Smooth muscle cell of bladder (primary cell): ENCODE measurements at places on chromosomes 13 and 19. TPM values are rescaled to one million over a fixed set of nuclear protein-coding genes. Genes with fewer than 3 reads are reported as not detected.

Gene LHB
- total RNA-seq = not detected in 2 replicates

Gene IL12RB1
- total RNA-seq = 0.14 and 0.18 TPM in 2 replicates

Gene IRGC
- total RNA-seq = not detected in 2 replicates

Gene ATP8B3
- total RNA-seq = 0.55 and 0.85 TPM in 2 replicates

Gene PLIN5
- total RNA-seq = not detected in 2 replicates

Gene LILRB3
- not detected in 2 replicates for total RNA-seq

Gene NALCN
- 5.1 and 11.6 TPM in 2 replicates for total RNA-seq

Gene GIPC3
- not detected in 2 replicates for total RNA-seq

Gene KIR2DL1
- total RNA-seq = not detected in 2 replicates

Gene SBNO2
- total RNA-seq = 34.8 and 62.8 TPM in 2 replicates

Gene THAP8
- 1.8 and 4.3 TPM in 2 replicates for total RNA-seq

Gene LENG9
- 7.3 and 10.2 TPM in 2 replicates for total RNA-seq

Gene CABP5
- not detected in 2 replicates for total RNA-seq

Gene PROZ
- not detected in 2 replicates for total RNA-seq

Gene PABPC3
- 0.09 and 0.14 TPM in 2 replicates for total RNA-seq

Gene PHLDB3
- total RNA-seq = 15.4 and 19.2 TPM in 2 replicates

Gene CRX
- not detected in 2 replicates for total RNA-seq

Gene ZNF575
- total RNA-seq = 0.14 and 0.28 TPM in 2 replicates

Gene ADAMTSL5
- 2.1 and 3.1 TPM in 2 replicates for total RNA-seq

Gene SBSN
- total RNA-seq = 2.1 and 9.3 TPM in 2 replicates

Gene ZGLP1
- 0.28 and 0.37 TPM in 2 replicates for total RNA-seq

Gene REEP6
- total RNA-seq = 1.1 and 2.0 TPM in 2 replicates

Gene KLHL1
- not detected in 2 replicates for total RNA-seq

Gene CLEC17A
- 0.28 TPM in 1 of 2 replicates, not detected in the other for total RNA-seq

Gene ANGPTL8
- 0.18 TPM in 1 of 2 replicates, not detected in the other for total RNA-seq

Gene PDE4A
- total RNA-seq = 2.7 and 3.8 TPM in 2 replicates

Gene POLD1
- total RNA-seq = 12.2 and 13.2 TPM in 2 replicates

Gene MCF2L
- total RNA-seq = 0.14 and 0.55 TPM in 2 replicates

Gene CYP4F8
- total RNA-seq = 0.14 TPM in 1 of 2 replicates, not detected in the other

Gene CEACAM21
- not detected in 2 replicates for total RNA-seq

Gene DCLK1
- 1.8 and 6.0 TPM in 2 replicates for total RNA-seq

Gene ALDH16A1
- total RNA-seq = 14.6 and 19.9 TPM in 2 replicates

Gene CIC
- 7.1 and 13.9 TPM in 2 replicates for total RNA-seq

Gene NXNL1
- not detected in 2 replicates for total RNA-seq

Gene TMEM59L
- 1.00 and 2.3 TPM in 2 replicates for total RNA-seq

Gene POU4F1
- total RNA-seq = not detected in 2 replicates

Gene CACNA1A
- 2.8 and 4.1 TPM in 2 replicates for total RNA-seq

Gene OVOL3
- total RNA-seq = not detected in 2 replicates

Gene NRTN
- total RNA-seq = 0.14 and 0.18 TPM in 2 replicates

Gene ALOX5AP
- 0.71 and 0.74 TPM in 2 replicates for total RNA-seq

Gene FFAR1
- total RNA-seq = not detected in 2 replicates

Gene CARS2
- total RNA-seq = 84.3 and 123 TPM in 2 replicates
